ENCODE measurements at places on chromosomes 5 and 9. TPM values are rescaled to one million over a fixed set of nuclear protein-coding genes. Genes with fewer than 3 reads are reported as not detected.
A peak's percentile ranks its signal among the peaks of the same experiment; 100 is the strongest.

DNA sequence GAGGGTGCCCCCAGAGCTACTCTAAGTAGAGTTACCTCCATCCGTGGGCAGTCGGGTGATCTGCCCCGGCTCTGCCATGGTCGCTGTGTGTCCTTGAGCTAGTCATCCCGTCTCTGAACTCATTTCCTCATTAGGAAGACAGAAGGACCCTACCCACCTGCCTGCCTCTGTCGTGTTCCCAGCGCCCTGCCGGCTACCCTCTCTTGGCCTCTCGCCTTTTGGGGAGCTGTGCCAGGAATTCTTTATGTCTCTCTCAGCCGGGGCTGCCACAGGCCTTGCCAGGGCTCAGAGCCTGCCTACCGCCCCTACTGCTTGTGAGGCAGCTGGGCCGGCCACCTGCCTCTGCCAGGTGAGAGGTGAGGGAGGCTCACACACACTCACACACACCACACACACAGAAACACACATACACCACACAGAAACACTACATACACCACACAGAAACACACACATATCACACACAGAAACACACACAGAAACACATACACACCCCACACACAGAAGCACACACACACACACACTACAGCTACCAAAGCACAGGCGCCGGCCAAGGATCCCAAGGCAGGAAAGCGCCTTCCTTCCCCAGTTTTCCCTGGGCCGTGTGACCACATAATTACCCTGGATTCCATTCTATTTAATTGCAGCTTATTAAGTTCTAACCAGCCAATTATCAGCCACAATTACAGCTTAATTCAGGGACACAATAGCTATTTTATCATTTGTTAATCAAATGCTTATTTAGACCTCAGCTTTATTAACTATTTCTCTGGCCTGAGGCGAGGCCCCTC lies 41.7 kb downstream of the UNC5A start:
- no peak for DNase-seq

DNA sequence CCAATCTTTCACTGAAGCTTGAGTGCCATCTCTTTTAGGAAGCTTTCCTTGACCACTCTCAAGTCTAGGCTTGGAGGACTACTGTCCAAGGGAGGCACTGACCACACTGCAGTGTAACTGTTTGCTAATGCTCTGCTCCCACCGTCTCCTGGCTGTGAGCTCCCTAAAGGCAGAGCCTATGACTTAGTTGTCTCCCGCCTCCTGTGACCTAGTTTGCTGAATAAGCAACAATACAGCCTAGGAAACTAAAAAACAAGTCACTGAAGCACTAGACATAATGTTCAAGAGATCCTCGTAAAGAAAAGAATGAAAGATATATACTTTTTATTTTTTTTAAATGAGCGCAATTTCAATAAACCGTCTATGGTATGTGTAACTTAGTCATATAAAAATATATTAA lies 31.4 kb downstream of the LIX1 start:
- DNase-seq: no peak

DNA sequence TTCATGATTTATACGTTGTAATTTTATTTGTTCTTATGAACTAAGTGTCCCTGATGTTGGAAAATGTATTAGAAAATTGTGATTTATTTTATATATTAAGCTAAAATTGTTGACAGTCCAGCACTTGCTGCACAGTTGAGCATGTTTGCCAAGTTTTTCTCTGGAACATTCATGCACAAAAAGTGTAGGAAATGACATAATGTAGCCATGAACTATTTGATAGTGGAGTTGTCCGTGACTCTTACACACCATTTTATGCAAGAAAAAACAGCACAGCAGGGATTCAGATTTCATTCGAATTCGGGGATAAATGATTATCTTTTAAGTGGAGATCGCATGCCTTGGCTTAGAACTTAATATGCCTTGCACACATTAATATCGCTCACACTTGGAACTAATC lies 708.6 kb upstream of the WWC1 start:
- no peak for DNase-seq

- no peak for DNase-seq
These were observed 27.1 kb downstream of the CDH9 start for GRCh38 chr5:27011274-27011673.

DNA sequence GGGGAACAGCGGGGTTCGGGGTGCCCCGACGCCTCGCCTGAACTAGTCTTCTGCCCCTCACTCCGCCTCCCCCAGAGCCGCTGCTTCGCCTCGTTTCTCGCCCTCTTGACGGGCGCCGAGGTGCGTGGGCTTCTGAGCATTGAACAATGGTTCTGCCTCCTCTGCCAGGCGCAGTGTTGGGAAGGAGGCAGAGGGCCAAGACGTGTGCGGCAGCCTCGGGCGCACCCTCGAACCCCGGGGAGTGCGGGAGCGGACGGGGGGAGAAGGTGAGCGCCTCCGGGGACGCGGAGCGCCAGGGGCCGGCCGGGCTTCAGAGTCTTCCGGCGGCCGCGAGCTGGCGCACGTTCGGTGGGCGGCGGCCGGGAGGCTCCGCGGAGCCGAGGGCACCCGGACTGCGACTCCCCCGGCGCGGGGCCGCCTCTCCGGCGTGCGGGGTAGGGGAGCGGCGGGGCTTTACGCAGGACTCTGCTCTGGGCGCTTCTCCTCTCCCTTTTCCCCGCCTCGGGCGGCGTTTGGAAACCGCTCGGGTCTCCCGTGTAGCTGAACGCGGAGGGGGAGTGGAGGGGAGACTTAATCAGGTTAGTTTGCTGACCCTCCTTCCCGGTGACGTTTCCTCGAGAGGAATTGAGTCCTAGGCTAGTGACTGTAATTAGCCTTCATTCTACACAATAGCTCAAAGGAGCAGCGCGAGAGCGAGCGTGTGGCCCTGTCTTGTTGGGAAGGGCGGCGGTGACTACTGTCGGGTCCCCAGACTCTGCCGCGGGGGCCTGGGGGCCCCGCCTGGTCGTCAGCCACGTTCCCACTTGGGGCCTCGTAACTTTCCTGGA lies 1.1 kb downstream of the VLDLR start:
- DNase-seq: peak; percentile 61

DNA sequence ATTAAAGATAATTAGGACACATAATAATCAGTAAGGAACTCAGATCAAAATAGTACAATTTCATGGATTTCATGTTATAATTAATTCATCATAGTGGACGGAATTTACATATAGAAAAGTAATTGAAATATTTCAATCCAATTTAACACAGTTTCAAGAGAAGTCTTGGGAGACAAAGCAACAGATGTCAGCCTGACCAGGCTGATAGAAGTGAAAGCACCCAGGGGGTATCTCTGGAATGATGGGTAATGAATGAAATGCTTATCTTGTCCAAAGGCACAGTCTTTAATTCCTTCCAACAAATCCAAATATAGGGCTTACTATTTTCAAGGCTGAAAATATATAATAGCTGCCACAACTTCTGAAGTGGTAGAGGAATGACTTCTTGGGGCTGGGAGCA lies 629.3 kb upstream of the RGMB start:
- no peak for DNase-seq

DNA sequence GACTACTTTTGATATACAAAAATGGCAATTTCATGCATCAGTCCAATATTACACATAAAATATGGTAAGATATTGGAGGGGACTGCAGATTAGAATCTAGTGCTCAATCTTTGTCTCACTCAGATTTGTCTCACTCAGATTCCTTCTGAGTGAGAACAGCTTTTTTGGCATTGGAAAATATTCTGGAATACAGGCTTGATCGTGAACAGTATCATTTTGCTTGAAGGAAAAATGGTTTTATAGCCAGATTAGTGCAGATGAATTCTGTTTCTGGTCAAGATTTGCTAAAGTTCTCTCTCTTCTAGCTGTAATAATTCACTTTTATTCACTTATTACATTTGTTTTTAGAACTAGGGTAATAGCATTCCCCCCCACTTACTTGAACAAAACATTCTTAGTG lies 51.2 kb downstream of the MAN2A1 start:
- DNase-seq: no peak

- peak; percentile 21 for DNase-seq
These were observed 140.1 kb upstream of the PALM2AKAP2 start for GRCh38 chr9:109639674-109640579.

- DNase-seq: no peak
These were observed 42.0 kb upstream of the TIMD4 start for GRCh38 chr5:157004893-157005551.

DNA sequence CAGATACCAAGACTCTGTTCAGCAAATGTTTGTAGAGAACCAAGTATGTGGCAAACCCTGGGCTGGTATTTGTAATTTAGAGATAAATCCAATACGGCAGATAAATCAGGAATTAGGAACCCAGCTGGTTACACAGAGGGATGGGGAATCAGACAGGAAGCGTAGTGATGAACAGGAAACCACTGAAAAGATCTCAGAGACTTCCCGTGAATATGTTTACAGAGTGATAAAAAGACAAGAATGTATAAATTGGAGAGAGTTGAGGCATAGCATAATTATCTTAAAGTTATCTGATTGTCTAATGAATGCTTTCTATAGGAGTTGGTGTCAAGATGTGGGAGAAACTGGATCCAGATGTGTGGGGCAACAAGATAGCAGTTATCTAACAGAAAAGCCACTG lies 246.6 kb upstream of the SMARCA2 start:
- no peak for DNase-seq

GRCh38 chr9:115204904-115205453 lies 87.0 kb upstream of the TNC start:
- DNase-seq: no peak

DNA sequence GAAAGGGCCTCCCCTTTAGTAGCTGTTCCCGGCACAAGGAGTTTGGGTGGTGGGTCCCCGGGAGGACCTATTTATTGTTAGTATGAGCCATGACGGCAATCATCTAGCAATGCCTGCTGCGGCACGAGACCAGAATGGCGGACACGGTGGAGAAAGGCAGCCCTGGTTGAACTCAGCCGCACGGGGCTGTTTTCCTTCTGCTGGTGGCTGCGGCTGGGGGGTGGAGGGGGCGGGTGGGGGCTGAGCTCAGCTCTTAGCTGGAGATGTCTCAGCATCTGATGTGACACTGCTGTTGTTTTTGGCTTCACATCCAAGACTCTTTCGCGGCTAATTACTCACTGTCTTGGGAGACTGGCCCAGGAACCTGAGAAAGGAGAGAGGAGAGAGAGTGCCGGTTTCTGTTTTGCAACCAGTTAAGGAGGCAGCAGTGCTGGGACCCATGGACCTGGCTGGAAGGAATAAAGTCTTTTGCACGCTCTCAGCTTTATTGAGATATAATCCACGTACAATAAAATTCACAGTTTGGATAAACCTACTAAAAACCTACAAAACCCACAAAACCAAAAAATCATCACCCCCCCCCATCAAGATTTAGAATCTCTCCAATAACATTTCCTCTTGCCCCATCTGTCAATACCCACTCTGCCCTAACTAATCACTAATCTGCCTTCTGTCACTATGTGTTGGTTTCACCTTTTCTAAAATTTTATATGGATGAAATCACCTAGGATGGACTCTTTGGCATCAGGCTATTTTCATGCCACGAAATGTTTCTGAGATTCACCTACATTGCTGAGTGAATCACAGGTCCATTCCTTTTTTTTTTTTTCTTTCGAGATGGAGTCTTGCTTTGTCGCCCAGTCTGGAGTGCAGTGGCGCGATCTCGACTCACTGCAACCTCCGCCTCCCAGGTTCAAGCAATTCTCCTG lies 81.8 kb upstream of the NEURL1B start:
- DNase-seq: peak; percentile 90

DNA sequence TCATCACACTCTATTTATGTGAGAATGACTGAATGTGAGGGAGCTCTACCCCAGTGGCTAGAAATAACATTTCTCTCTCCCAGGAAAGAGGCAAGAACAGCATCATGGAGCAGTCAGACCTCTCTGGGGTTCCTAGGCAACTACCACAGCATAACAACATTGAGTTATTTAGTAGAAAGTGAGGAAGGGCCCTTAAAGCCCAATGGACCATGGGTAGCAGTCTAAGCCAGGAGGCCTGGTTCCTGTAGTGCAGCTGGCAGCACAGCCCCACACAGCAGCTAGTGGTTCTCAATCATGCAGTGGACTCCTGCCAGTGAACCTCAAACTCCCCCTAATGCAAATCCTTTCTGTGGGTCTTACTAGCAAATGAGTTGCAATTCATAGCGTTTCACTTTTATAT lies 55.3 kb downstream of the SPEF2 start:
- DNase-seq: peak; percentile 14

DNA sequence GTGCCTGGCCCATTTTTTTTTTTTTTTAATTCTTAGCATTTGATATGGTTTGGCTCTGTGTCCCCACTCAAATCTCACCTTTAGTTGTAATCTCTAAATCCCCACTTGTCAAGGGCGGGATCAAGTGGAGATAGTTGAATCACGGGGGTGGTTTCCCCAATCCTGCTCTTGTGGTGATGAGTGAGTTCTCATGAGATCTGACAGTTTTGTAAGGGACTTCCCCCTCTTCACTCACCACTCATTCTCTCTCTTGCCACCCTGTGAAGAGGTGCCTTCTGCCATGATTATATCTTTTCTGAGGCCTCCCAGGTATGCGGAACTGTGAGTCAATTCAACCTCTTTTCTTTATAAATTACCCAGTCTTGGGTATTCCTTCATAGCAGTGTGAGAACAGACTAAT lies 27.2 kb downstream of the NDUFAF2 start:
- no peak for DNase-seq

DNA sequence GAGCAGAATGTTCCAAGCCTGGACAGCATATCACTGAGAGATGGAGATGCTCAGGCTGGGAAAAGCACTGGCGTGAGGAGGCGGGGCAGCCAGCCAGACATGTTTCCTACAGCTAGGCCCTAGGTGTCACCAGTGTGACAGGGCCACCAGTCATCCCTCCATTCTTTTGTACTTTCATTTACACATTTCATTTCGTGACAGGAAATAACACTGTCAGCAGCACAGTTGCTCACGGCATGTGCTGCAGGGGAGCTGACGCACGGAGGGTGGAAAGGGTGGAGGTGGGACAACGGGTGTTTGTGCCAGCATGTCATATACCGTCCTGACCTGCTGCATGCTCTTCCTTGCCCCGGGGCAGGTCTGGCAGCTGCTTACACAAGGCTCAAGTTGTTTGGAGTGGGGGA lies 14.8 kb upstream of the CEMIP2 start:
- no peak for DNase-seq

- no peak for DNase-seq
These were observed 86.1 kb downstream of the FBXL17 start for GRCh38 chr5:108295578-108296368.

GRCh38 chr5:173594061-173594460 lies 22.4 kb downstream of the BOD1 start:
- DNase-seq: no peak

DNA sequence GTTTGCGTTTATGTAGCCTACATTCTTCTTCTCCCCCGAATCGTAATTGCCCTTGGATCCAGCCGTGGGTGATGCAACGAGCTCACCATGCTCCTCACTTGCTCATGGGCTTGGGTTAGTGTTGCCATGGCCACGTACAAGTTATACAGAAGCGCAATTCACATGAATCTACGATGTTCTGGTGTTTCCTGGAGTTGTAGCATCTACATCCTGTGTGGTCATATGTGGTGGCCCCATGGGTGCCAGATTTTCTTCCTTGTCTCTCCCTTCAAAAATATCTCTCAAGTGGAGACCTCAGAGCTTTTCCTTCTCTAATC lies 115.3 kb downstream of the TLE4 start:
- DNase-seq: no peak

Gene PCDHA7
- 0.34 TPM for polyA plus RNA-seq

Gene FNIP1
- polyA plus RNA-seq: 16.8 TPM

Gene PCDHGA12
- 1.1 TPM for polyA plus RNA-seq

Gene PRUNE2
- 12.0 TPM for polyA plus RNA-seq

Gene ZNF454
- 6.0 TPM for polyA plus RNA-seq

Gene ORM1
- polyA plus RNA-seq: not detected
